ENCODE measurements at places on chromosomes 5 and 9.

DNA sequence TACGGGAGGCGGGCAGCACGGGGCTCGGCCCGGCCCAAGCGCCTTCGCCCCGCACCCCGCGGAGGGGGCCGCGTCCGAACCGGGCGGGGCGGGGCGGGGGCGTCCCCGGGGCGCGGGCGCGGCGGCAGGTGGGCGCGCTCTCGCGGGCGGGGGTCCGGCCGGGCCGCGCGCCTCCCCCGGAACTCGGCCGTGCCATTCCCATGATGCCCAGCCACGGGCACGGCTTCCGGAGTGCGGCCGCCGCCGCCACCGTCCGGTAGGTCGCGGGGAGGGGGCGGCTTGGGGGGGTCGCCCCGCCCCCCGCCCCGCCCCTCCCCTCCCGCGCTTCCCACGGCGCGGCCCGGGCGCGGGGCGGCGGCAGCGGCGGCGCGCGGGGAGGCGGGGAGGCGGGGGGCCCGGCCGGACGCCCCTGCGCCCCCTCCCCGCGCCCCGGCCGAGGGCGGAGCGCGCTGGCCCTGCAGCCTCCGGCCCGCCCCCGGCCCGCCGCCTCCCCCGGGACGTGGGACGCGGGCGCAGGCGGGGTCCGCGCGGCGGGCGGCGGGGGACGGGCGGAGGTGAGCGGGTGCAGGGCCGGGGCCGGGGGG, at the start of gene PPP1R26:
Gene PPP1R26, plus strand, starts transcription at position 314 of the 584 bp plus-strand sequence. CDS start 4,729 bp downstream, outside the sequence.
- no peak for DNase-seq

DNA sequence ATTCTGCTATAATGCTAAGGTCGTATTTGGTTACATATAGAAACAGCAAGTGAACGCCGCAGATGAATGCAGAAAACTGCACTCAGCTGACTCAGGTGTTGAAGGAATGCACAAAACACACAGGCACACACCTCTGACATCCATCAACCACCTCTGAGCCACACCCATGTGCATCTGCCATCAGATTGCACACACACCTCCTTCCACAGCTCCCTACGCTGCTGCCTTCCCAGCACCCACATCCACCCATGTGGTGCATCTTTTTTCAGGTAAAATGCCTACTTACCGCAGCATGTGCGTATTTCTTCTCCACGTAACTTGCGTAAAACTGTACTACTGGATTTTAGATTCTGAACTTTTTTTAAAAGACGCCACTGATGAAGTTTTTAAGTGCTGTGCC, 7.1 kb downstream of the STK10 start:
- DNase-seq, result peak; percentile 13

- no peak for DNase-seq
Observed at GRCh38 chr5:159333545-159333925, 3.2 kb upstream of the IL12B start.

DNA sequence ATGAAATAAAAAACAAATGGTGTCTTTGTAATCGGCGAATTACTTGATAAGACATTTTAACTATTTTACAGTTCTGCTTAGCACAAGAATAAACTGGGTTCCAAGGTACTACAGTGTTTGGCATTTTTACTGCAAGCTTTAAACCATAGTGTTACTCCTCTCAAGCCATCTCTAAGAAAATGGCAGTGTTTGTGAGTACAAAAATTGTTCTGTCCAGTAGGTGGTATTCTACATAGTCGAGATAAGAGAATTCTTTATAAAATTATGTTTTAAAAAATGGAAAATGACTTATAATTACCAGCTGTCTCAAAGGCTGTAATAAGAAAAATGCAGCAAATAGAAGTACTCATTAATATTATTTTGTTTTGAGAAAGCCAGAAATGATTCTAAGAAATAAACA, 3.2 kb downstream of the SMIM15 start:
- no peak for DNase-seq

DNA sequence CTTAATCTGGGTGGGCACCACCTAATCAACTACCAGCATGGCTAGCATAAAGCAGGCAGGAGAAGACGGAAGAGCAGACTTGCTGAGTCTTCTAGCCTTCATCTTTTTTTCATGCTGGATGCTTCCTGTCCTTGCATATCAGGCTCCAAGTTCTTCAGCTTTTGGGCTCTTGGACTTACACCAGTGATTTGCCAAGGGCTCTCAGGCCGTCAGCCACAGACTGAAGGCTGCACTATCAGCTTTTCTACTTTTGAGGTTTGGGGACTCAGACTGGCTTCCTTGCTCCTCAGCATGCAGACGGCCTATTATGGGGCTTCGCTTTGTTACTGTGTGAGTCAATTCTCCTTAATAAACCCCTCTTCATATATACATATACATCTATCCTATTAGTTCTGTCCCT, 180.2 kb downstream of the TRPM3 start:
- no peak for DNase-seq

GRCh38 chr5:1501372-1502045, 22.3 kb downstream of the LPCAT1 start:
- DNase-seq, result no peak

GRCh38 chr5:147465747-147466146, 44.1 kb downstream of the DPYSL3 start:
- DNase-seq, result no peak

- DNase-seq, result no peak
Observed at GRCh38 chr9:14435871-14436270, 121.9 kb upstream of the NFIB start.

DNA sequence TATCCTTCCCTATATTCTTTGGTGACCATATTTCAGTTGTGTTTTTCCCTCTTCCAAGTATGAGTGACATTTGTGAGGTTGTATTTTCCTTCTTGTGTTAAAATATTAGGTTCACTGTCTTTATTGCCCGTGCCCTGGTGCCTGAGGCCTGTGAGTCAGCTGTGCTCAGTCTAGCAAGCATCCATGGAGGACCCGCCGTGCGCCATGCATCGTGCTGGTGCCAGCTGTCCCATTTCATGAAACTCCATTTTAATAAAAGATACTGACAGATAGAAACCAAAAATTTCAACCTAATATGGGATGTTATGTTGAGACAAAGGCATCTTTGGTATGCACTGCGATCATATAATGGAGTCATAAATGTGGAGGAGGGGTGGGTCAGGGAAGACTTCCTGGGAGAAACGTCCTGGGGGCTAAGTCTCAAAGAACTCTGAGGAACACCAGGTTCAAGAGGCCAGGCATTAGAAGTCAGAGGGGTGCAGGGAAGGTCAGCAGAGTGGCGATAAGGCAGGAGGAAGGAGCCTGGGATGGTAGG, 34.0 kb upstream of the FGF1 start:
- DNase-seq, result no peak

GRCh38 chr9:101578378-101578777, 16.4 kb downstream of the PPP3R2 start:
- no peak for DNase-seq

- no peak for DNase-seq
Observed at GRCh38 chr9:137023583-137023991, 4.5 kb downstream of the ABCA2 start.

- no peak for DNase-seq
Observed at GRCh38 chr5:140253985-140254384, 48.9 kb downstream of the PFDN1 start.

DNA sequence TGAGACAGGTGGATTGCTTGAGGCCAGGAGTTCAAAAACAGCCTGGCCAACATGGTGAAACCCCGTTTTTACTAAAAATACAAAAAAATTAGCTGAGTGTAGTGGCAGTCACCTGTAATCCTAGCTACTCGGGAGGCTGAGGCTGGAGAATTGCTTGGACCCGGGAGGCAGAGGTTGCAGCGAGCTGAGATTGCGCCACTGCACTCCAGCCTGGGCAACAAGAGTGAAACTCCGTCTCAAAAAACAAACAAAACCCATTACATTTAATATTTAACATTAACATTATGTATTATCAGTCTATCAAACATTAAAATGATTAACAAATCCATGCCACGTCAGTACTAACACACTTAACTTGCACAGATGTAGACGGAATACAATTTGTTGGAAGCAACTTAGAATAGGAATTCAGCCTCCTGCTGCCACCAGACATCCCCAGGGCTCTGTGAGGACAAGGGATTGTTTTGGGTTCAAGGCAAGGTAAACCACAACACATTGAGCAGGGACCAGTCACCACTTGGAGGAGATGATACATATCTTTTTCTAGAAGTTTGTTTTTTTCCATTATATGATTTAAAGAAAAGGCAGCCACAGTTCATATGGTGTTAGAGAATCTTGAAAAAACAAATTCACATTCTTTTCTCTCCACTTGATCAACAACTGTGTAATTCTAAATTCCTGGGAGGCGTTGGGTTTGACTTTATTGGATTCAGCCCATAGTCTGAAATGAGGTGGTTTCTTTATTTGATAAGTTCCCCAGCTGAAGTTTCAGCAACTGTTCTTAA, 104.1 kb upstream of the BASP1 start:
- no peak for DNase-seq

GRCh38 chr5:166906991-166907713, 1384.3 kb upstream of the WWC1 start:
- no peak for DNase-seq

DNA sequence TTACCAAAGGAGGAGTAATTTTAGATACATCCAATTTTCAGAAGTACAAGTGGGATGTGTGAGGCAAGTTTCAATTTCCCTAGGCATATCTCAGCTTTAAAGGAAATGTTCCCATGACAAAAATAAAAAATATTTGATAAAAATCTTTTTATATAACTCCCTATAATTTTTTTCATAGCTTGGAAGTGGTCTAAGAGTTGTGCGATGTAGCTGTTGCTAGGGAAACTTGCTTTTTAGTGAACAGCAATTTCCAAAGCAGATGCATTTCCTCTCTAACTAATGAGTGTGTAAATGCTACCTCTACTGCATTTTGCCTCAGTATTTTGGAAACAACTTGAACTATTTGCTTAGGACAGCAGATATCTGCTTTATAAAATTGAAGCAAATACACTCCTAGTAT, 39.6 kb downstream of the MACIR start:
- DNase-seq, result no peak

DNA sequence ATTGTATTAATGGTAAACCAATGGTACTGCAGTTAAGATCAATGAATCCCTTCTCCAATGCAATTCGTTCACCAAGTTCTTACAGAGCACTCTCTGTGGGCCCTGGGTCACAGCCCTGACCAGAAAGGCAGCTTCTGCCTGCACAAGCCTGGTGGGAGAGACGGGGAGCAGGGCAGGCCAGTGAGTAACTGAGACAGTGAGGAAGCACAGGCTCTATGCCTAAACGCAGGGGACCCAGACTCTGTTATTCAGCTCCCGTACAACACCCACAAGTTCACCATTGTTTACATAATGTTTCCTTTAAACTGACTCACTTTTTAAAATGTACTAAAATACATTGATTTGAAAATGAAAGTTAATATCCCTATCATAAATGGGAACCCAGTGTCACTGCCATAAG, 40.5 kb upstream of the CTSL start:
- DNase-seq, result no peak

DNA sequence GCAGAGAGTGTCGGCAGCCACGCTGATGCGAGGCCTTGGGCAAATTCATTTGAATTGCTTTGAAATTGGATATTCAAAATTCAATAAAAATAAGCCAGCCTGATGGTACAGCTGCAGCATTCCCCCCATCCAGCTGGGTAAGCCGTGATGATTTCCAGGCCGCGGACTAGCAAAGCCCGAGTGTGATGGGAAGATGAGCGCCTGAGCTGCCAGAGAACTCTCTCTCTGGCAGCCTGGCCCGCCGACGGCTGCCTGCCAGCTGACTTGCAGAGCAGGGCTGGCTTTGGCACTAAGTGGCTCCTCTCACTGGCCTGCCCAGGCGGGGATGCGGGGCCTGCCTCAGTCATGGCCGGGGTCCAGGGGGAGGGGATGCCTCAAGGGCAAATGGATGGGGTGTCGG, 268.3 kb upstream of the WWC1 start:
- no peak for DNase-seq

GRCh38 chr9:79670269-79670961, 98.7 kb downstream of the TLE4 start:
- DNase-seq, result no peak

DNA sequence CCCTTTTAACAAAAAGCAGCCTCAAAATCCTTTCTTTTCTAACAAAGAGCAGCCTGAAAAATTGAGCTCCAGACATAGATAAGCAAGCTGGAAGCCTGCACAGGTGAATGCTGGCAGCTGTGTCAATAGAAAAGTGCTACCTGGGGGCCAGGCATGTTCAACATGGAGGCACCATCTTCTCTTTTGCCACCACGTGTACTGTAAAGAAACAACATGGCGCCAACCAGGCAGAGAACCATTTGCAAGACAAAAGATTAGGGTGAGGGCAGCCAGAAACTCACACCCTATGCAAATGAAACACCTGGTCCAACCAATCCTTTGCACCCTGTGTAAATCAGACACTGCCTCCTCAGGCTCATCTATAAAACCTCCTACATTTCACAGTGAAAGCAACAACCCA, 96.0 kb downstream of the ACTL7B start:
- DNase-seq, result no peak

GRCh38 chr9:127792417-127793031, 6.7 kb downstream of the CDK9 start:
- no peak for DNase-seq

GRCh38 chr5:10034001-10034400, 215.7 kb downstream of the ATPSCKMT start:
- DNase-seq, result no peak

DNA sequence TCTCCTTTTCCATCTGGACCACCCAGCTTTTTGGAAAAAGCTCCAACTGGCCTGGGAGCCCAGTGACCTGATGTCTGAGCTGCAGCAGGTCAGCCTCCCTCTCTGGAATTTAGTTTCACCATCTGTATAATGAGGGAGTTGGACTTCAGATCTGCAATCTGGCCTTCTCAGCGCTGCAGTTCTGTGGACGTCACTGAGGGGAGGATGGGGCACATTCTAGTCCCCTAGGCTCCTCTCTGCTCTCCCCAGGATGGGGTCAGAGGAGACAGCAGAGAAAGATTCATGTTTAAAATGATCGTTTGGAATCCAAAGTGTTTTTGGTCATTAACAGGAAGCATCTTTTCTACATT, 10.2 kb downstream of the OR13J1 start:
- DNase-seq, result no peak

- no peak for DNase-seq
Observed at GRCh38 chr5:175447571-175447970, 3.6 kb upstream of the DRD1 start.

DNA sequence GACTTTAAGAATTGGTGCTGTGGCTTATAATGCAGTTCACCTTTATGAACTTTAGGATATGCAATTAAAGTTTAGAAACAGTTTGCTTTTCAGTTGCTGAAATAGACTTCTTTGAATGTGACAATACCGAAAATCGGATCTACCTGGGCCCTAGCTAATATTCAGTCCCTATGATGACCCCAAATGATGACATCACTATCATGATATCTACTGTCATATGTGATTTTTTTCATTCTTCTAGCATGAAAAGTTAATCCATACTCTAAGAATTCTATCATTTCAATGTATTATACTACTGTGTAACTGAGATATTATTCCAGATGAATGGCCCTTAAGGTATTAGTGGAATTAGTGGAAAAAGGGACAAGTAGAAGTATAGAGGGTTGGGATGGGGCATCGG, 487.2 kb upstream of the TUSC1 start:
- no peak for DNase-seq

All from stimulated activated naive CD4-positive, alpha-beta T cell treated with Interleukin-2 at 50 U/mL for 16 hours (primary cell).